ENCODE measurements at places on chromosomes 16 and 17.

DNA sequence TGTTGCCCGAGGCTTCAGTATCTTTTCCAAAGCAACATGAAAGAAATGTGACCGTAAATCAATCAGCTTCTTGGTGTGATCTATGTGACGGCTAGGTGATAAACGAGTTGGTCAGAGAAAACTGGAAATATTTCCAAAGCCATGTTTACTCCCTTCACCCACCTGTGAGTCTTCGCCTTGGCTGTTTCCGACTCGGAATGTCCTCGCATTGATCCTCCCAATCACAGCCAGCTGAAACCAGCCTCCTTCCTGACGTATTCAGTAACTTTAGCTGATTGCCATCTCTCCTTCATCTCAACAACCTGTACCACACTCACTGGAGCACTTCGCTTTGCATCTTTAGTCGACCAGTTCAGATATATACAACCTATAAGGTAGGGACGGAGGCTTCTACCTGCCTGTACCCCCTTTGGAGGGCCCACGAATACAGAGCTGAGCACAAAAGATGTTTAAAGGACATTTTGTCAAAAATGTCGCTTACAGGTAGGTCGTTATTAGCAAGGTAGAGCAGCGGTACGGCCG lies 705 bp downstream of the KRABD2 start:
- DNase-seq = peak; percentile 33

DNA sequence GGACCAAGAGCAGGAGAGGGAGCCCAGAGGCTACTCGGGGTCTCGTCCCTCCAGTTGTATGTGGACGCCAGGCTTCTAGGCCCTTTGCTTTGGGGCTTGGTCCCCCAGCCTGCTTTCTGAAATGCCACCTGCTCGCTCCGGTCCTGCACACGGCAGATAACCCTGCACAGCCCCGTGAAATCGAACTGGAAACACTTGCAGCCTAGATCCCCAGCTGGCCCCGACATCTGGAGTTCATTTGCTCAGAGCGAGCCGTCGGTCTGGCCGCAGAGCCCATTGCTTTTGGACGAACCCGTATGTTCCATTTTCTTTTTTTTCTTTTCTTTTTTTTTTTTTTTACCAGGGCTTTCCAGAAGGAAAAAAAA lies 22.9 kb downstream of the C1QTNF1 start:
- no peak for DNase-seq

DNA sequence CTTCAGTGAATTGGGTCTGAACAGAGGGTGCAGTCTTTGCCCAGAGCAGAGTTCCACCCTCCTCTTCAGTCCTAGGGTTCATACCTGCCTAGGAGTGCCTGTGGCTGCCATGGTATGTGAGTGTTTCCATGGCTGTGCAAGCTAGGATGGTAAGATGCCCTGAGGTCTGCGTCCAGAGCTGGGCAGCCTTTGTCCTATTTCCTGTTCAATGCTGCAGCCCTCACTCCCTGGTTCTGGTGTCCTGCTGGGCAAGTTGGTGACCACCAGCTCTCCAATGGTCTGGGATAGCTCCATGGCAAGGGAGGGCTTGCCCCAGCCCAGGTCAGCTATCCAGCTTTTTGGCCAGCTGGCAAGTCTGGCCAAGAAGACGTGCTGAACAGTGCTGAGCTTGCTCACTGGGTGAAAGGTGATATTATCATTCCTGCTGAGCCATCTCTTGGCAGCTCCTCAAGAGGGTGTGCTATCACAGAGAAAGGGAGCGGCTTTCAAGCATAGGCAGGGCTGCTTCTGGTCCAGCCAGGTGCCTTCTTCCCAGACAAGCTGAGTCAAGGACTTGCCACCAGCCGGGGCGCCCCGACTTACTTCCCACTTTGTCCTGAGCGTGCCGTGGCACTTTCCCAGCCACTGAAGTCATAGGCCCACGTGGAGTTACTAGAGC lies 13.0 kb upstream of the NFATC3 start:
- DNase-seq = peak; percentile 85

DNA sequence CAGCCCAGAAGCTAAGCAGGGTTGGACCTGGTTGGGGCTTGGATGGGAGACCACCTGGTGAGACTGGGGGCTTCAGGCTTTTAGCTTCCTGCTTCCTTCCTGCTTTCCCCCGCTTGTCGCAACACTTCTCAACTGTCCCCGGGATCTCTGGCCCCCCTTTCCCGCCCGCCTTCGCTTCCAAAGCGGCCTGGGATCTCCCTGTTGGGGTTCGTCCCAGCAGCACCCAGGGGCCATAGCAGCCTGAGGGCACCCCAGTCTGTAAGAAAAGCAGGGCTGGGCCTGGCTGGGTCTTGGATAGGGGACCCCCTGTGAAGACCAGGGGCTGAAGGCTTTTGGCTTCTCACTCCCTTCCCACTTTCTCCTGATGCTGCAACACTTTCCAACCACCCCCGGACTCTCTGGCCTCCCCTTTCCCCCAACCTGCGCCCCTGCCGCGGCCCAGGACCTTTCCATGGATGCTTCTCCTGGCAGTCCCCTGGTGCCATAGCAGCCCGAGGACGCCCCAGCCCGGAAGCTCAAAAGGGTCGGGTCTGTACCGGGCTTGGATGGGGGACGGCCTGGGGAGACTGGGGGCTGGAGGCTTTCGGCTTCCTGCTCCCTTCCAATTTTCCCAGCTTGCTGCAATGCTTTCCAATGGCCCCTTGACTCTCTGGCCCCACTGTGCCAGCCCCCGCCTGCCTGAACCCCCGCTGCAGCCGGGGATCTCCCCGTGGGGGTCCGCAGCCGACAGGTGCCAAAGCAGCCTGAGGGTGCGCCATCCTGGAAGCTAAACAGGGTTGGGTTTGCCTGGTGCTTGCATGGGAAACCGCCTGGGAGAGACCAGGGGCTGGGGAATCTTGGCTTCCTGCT lies 2276.2 kb downstream of the TP53TG3F start:
- no peak for DNase-seq

GRCh38 chr16:31572821-31573220 lies 45.1 kb downstream of the AHSP start:
- DNase-seq = peak; percentile 26

- DNase-seq = no peak
Observed at GRCh38 chr16:78507576-78507975, 408.1 kb downstream of the WWOX start.

- no peak for DNase-seq
Observed at GRCh38 chr17:75698659-75699058, 22.6 kb upstream of the ITGB4 start.

GRCh38 chr16:6827931-6828330 lies 504.7 kb upstream of the RBFOX1 start:
- no peak for DNase-seq

GRCh38 chr16:1688807-1689560 lies 10.9 kb downstream of the JPT2 start:
- DNase-seq = no peak

- no peak for DNase-seq
Observed at GRCh38 chr17:59333836-59334235, 2.4 kb downstream of the YPEL2 start.

- DNase-seq = no peak
Observed at GRCh38 chr17:79625706-79626105, 14.9 kb upstream of the RBFOX3 start.

DNA sequence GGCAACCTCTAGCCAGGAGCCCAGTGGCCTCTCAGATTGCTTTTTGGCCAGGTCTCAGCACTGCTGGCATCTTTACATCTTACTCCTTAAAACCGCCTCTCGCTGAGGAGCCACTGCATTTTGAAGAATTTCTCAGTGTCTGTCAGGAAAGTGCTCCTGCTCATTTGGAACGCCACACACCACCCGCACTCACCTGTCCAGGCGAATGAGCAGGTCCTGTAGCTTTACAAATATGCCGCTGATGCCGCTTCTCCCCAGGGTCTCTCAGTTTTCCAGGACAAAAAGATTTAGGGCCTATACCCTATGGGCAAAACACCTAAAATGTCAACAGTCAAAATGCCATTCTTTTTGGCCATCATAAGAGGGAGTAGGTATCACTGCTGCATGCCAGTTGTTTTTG lies 22.1 kb downstream of the CYB561 start:
- no peak for DNase-seq

- peak; percentile 60 for DNase-seq
Observed at GRCh38 chr16:67169642-67170167, 633 bp upstream of the NOL3 start.

- DNase-seq = no peak
Observed at GRCh38 chr17:10265100-10265810, 66.8 kb upstream of the GAS7 start.

DNA sequence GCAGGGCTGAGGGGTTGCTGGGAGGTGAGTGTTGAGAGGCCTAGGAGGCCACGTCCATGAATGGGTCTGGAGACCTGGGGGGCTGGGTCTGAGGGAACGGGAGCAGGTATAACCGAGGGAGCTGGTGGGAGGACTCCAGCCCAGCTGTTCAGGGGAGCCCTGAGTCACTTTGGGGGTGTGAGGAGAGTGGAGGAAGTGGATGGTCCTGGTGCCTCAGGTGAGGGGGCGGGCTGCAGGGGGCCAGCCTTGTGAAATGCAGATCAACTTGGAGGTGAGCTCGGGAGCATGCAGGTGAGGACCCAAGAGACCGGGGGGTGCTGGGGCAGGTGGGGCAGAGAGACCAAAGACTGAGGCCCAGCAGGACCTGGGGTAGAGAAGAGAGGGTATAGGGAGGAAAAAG lies 79.6 kb downstream of the KCNJ12 start:
- DNase-seq = no peak

DNA sequence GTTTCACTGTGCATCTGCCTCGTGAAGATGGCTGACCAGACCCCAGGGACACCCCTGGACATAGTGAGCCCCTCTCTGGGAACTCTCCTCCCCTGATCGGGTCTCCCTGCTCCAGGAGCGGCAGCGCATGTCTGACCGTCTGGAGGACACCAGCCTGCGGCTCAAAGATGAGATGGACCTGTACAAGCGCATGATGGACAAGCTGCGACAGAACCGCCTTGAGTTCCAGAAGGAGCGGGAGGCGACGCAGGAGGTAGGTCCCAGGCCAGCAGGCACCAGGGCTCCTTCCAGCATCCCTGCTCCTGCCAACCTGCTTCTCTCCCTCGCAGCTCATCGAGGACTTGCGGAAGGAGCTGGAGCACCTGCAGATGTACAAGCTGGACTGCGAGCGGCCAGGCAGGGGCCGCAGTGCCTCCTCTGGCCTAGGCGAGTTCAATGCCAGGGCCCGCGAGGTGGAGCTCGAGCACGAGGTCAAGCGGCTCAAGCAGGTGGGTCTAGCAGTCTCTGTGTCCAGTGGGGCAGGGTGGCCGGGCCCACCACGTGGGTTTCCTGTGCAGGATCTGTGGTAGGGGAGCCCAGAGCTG lies 136.9 kb downstream of the RAB11FIP4 start:
- no peak for DNase-seq

DNA sequence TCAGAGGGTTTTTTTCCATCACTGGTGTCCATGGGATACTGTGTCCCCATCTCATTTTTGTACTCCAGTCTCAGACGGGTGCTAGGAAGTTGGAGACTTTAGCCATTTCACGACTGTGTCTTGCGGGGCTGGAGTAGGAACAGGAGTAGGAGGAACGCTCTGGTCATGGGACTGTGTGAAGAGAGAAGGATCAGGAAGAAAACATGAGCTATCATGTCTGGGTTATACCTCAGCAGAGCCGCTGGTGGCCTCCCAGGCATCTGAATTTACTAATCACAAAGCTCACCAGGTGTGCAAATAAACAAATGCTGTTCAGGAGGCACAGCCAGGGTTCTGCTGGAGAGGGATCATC lies 225.4 kb downstream of the SEC14L1 start:
- DNase-seq = no peak

DNA sequence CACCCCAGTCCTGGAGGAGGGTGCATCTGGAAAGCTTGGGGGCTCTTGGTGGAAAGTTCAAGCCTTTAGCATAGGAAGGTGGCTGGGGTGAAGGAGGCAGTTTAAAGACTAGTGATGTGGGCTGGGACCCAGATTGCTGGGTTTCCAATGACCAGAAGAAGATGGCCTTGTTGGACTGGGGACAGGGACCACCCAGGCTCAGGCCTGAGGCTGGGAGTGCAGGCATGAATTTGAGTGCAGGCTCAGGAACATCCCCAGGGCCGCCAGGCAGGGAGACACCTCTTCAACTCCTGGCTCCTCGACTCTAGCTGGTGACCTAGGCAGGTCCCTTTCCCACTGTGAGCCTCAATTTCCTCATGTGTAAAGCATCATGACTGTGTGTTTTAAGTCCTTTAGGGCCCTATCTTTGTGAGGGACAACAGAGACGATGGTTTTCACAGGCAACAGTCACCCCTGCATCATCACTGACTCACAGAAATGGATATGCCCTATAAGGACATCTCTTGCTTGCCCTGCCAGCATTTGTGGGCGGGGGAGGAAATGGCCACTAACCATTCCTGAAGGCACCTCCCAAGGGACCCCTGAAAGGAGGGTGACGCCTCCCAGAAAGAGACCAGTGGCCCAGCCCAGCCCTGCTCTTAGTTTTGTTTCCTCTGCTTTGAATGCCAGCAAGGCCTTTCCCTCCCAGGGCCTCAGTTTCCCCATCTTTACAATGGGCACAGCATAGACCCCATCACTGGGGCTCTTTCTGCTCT lies 11.1 kb downstream of the NLRC5 start:
- DNase-seq = no peak

GRCh38 chr16:16186820-16187219 lies 36.5 kb downstream of the ABCC6 start:
- no peak for DNase-seq

DNA sequence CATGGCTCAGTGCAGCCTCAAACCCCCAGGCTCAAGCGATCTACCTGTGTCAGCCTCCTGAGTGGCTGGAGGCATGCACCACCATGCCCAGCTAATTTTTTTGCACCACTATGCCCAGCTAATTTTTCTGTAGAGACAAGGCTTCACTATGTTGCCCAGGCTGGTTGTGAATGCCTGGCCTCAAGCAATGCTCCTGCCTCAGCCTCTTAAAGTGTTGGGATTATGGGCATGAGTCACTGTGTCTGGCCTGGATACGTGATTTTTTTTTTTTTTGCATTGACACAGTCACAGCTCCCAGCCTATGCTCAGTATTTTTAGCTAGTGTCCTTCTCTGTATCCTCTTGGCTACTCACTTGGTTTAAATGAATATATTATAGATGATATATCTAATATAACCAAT lies 377.0 kb upstream of the TNRC6C start:
- no peak for DNase-seq

DNA sequence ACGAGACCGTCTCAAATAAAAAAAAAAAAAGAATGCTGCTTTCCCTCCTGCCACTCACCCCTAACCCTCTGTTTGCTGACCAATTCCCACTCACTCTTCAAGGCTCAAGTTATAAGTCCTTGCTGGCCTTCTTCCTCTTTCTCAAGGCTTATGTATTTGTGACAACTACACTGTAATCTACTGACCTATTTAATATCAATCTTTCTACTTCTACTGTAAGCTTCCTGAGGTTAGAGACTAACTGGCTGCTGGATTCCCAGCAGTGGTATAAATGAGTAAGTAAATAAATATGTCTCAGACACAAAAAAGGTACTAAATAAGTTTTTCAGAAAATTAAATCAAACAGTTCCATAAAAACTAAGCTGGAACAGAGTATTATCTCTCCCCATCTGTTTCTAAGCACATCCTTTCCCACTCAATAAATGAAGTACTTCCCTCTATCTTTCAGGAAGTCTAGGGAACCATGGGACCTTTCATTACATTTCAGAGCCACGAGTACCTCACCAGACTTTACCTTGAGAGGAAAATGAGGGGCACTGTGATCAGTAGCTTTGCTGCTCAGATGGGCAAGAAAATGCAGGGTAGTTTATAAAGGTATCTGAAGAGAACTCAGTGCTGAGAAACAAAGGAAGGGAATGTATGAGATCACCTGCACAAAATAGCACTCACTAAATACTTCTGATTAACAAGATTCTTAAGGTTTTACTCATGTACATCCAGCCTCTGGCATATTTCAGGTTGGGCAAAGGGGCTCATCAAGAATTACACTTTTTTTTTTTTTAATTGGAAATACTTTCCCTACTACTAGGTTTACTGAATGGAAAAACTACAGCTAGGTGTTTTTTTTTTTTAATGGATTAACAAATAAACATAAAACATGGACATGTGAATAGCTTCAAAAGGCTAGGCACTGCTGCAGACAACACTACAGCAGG lies 10.8 kb downstream of the SSH2 start:
- DNase-seq = peak; percentile 19
